ENCODE measurements at places on chromosomes 1 and 21.

GRCh38 chr1:209207701-209208286, 375.7 kb upstream of the CAMK1G start:
- peak; percentile 58 for DNase-seq

DNA sequence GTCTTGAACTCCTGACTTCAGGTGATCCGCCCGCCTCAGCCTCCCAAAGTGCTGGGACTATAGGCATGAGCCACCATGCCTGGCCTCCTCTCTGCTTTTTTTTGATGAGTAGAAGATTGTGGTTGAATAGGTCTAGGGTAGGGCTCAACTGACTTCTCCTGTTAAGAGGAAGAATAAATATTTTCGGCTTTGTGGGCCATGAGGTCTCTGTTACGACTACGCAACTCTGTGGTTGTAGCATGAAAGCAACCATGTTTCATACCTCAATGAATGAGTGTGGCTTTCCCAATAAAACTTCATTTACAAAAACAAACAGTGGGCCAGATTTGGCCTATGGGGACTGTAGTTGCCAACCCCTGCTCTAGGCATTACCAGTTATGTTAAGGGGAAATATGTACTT, 67.8 kb downstream of the NID1 start:
- DNase-seq: no peak

DNA sequence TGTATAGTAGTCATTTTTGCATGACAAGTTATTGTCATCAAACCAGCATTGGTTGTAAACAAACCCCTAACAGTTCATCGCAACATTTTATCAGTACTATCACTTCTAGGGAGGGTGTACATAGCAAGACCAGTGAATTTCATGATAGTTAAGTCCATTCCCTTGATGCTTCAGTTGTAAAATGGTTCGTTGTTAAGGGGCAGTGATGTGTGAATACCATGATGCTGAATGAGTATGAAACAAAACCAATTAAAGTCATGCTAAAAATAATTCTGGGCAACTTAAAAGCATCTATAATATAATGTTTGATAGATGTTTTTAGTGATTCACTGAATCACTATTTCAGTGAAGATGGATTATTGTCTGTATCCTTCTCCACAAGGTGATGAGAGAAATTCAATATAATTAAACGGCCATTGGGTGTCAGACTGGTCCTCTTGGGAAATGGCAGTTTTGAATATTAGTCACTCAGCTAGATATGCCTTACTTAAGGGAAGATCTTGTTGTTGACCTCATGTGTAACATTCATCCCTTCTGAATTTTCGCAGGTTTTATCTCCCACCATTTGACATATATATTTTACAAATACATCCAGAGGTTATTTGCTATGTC, 742.2 kb upstream of the TMPRSS15 start:
- no peak for DNase-seq

DNA sequence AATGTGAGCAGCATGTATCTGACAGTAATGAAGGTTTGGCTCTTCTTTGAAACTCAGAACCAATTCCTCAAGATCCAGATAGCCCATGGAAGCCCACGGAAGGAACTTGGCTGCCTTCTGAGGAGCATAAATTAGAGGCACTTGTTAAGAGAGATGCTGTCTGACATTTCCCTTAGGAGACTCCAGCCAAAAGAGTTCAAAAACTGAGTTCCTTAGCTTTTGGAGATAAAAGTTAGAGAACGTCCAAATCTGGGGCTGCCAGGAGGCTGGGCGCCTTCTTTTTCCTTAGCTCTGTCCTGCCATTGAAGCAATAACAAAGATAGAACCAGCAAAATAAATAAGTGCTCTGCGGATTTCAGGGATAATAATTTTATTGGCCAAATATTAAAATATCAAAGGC, 439.6 kb upstream of the USP24 start:
- DNase-seq: no peak

GRCh38 chr1:164922585-164922984, 363.6 kb downstream of the PBX1 start:
- DNase-seq: no peak

- DNase-seq: no peak
These were observed 24.9 kb upstream of the ZBTB40 start for GRCh38 chr1:22426781-22427180.

GRCh38 chr1:58815686-58816071, 31.8 kb upstream of the JUN start:
- DNase-seq: no peak
